ENCODE measurements at places on chromosomes 2 and 18.

GRCh38 chr2:128820452-128820851 lies 501.8 kb upstream of the HS6ST1 start:
- DNase-seq = no peak

DNA sequence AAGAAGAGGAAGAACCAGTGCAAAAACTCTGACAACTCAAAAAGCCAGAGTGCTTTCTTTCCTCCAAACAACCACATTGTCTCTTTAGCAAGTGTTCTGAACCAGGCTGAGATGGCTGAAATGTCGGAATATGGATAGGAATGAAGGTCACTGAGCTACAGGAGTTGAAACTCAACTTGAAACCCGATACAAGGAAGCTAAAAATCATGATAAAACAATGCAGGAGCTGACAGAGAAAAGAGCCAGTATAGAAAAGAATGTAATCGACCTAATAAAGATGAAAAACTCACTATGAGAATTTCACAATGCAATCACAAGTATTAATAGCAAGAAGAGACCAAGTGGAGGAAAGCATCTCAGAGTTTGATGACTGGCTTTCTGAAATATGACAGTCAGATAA lies 15.0 kb upstream of the EIF2AK3 start:
- no peak for DNase-seq

DNA sequence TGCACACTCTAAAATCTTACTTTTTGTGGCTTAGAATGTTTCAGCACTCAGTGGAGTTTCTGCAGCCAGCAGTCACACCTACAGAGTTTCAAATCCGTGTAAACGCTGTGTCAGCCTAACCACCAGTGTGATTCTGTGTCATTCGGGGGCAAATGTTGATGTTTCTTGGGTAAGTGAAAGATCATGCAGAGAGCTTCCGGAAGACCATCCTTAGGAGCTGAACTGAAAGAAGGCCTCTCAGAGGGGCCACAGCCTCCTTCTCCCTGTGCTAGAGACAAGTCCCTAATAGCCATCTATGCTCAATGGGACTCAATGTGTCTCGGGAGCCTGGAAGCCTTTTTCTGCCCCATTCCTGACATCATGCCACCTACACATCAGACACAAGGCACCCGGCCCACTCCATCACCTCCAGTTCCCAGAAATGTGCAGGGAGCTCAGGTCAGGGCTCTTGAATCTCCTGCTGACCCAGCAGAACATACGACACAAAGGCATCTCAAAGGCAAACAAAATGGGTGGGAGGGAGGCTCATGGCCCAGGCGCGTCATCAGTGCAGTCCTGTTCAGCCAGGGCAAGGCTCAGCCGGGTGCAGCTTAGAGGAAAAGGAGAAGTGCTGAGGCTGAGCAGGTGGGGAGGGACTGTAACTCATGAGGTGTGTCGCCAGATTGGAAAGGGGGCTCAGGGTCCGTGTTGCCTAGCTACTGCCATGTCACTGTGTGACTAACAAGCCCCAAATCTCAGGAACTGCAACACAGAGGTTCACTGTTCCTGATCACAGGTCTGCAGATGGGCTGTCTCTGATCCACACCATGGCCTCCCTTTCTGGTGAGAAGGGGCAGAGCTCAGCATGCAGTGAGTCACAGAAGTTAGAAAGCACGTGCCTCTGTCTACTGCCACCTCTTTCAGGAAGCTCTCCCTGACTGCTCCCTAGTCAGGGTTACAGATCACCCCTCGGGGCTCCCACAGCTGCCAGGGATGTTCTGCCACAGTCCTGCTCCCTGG lies 82.0 kb downstream of the SMAD7 start:
- DNase-seq = peak; percentile 89

DNA sequence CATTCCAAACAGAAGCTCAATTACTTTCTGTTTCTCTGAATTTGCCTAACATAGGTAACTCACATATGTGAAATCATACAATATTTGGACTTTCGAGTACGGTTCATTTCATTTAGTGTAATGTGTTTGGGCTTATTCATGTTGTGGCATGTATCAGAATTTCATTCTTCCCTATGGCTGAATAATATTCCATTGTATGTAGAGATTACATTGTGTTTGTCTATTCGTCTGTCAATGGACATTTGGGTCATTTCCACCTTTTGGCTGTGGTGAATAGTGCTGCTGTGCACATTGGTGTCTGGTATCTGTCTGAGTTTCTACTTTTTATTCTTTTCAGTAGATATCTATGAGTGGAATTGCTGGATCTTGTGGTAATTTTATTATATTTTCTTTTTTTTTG lies 43.9 kb downstream of the LBH start:
- no peak for DNase-seq

GRCh38 chr2:130853391-130853790 lies 16.7 kb downstream of the ARHGEF4 start:
- DNase-seq = no peak

GRCh38 chr2:101698844-101699754 lies 1.6 kb downstream of the MAP4K4 start:
- DNase-seq = no peak

GRCh38 chr2:189076572-189076971 lies 102.4 kb downstream of the COL3A1 start:
- DNase-seq = no peak

GRCh38 chr2:71157124-71157793 lies 26.8 kb downstream of the MPHOSPH10 start:
- peak; percentile 65 for DNase-seq

DNA sequence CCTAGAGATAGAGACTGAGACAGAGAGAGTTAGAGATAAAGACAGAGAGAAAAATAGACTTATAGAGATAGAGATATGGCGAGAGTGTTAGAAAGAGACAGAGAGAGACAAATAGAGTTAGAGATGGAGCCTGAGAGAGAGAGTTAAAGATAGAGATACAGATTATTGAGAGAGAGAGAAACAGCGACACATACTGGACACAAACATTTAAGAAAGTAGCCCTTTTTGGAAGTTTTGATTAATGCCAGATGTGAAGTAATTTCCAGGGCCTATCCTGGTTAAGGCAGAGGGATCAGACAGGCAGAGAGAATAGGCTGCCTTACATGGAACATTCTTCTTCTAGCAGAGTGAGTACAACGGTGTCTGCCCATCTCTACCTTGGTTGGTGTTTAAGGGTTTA lies 311.6 kb upstream of the CDH7 start:
- no peak for DNase-seq

DNA sequence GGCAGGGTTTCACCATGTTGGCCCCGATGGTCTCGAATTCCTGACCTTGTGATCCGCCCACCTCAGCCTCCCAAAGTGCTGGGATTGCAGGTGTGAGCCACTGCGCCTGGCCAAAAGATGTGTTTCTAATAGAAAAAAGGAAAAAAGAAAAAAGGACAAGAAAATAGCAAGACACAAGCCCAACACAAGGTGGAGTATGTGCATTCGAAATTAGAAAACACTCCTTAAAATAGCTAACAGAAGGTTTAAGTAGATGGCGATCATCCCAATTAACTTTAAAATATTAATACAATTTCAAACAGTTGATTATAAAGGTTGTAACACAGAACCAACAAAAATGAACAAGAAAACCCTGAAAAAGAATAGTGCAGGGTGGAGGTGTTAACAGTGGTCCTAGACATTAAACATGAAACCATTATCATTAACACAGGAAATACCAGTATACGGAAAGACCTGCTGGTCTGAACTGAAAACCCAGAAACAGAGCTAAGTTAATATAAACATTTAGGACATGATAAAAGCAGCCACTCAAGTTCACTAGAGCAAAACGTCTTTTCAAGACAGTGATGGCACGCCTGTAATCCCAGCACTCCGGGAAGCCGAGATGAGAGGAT lies 57.9 kb downstream of the HDLBP start:
- peak; percentile 7 for DNase-seq

- DNase-seq = peak; percentile 92
Measured at GRCh38 chr2:105789745-105790460, 45.2 kb downstream of the NCK2 start.

DNA sequence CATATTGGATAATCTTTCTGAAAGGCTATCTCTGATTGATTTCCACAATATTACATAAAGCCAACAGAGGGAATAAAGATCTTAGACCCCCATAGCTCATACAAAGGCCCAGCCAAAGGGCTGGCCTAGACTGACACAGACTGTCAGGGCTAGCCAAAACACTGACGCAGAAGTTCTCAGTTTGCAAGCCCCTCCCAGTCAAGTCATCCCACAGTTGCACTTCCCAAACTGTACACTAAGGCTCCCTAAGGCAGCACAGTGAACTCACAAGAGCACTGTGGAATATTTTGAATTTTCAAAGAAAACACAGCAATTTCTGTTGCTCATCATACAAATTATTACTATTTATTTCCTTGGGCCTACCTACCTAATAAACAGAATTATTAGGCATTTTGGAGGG lies 244.9 kb downstream of the SP3 start:
- no peak for DNase-seq

GRCh38 chr2:149278872-149279264 lies 51.5 kb upstream of the LYPD6 start:
- DNase-seq = no peak

DNA sequence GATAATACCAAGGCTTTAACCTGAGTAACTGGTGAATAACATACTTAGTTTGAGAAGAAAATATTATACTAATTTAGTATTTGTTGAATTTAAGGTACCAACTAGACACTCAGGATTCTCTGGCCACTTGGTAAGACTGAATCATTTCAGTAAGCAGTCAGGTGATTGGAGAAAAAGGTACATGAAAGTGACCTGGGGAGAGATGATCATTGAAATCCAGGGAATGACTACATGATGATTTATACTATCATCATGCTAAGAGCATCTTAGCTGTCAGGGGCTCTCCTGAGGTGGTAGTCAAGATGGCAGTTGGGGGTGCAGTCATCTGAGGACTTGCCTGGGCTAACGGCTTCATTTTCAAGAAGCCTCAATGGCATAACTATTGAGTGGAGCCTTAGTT lies 571.2 kb upstream of the ACVR2A start:
- no peak for DNase-seq

DNA sequence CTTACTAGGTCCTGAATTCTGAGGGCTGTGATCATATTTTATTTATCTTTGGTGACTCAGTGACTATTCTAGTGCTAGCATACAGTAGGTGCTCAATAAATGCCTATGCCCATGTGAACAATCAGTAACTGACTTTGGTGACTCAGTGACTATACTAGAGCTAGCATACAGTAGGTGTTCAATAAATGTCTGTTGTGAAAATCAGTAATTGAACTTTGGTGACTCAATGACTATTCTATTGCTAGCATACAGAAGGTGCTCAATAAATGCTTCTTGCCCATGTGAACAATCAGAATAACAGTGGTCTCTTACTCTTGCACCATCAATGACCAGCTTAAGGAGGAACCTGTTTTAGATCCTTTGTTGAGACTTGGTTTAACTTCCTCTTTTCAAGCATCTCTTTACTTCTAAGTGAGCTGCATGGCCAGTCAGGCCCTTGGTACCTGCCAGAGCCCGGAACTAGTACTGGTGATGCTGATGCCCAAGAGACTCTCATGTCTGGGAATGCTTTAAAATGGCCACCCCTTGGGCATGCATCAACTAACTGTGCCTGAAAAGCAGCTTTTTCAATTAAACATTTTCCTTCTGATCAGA lies 214.9 kb upstream of the SPRED2 start:
- DNase-seq = no peak
